ENCODE measurements at places on chromosomes 7 and 10.

GRCh38 chr7:964401-965231 is 10.1 kb upstream of the ADAP1 start:
- no peak for DNase-seq

DNA sequence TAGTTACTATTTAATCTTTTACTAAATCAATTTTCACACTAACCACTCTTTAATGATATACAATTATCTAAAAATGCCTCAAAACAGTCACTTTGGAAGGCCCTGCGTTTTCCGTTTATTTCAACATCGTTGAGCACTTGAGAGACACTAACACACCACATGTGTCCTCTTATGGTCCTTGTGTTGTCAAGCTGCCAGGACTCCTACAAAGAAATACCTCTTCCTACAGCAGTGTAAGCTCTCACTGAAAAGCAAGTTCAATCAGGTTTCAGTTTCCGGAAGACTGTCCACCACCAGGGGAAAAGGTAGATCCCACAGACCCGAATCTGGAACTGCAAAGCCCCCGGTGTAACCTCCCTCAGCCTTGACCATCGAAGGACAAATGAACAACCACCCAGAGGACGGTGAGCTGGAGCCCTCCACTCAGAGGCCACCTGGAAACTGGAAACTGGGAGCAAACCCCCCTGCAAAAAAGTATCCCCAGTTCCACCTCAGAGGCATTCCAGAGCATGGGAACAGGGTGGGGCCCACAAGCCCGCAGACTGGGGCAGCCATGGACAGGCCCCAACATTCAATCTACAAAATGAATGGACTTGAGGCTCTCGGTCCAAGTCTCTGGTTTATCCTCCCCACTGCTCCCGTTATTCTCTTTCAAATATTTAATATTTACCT is 37.6 kb downstream of the KCNH2 start:
- no peak for DNase-seq

DNA sequence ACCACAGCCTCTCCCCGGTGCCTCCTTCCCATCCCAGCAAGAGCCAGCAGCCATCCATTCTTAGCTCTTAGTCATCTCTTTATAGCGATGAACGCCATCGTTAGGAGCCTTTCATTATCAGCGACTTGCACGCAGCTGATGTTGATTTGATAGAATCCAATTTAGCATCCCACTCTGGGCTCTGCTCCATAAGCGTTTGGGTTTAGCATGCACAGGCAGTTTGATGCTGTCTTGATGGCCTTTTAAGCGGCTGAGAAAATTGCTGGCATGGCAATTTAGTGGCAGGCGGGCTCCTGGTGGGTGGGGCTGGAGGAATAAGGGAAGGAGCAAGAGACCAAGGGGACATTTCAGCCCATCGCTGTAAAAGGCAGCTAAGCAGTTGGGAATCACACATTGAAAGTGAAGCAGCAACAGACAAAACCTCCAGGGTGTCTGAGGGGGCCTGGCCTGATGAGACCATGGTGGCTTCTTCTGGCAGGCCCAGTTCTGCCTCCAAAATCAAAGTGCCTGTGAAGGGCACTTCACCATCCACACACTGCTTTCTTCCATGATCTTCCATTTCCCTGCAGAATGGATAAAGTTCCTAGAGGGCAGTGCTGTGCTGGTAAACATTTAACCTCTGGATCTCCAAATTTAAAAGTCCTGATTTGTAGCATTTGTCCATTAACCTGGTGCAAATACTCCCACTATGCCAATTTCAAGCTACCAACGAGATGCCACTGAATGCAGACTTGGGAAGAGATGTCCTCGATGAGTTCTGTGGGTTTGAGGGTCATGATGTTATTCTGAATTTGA is 107.8 kb upstream of the PLXNA4 start:
- DNase-seq = no peak

GRCh38 chr10:129662426-129662825 is 195.4 kb downstream of the MGMT start:
- no peak for DNase-seq

GRCh38 chr10:103120546-103120945 is 72.5 kb downstream of the NT5C2 start:
- DNase-seq = no peak

- DNase-seq = no peak
These were observed 29.4 kb upstream of the NMT2 start for GRCh38 chr10:15197911-15198310.

DNA sequence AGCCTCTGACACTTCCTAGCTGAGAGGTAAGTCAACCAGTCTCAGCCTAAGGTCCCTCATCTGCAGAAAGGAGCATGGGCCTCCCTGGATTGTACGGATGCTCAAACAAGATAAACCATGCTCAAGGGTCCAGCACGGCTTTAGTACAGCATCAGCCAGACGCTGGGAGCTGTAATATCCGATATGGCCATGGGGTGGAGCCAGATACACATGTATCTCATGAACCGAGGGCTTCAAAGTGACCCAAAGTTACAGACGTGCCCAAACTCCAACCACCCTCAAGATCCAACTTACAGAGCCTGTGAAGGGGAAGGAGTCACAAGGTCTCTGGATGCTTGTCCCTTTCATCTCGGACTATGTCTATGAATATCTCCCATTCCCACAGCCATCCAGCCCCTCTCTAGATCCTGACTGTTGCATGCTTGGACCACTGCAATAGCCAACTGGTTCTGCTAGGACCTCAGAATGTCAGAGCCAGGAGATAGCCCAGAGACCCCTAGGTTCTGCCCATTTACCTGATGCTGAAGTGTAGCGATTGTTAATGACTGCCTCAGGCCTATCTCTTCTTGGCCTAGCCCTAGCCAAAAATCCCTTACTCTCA is 142.4 kb downstream of the SH3PXD2A start:
- peak; percentile 82 for DNase-seq

DNA sequence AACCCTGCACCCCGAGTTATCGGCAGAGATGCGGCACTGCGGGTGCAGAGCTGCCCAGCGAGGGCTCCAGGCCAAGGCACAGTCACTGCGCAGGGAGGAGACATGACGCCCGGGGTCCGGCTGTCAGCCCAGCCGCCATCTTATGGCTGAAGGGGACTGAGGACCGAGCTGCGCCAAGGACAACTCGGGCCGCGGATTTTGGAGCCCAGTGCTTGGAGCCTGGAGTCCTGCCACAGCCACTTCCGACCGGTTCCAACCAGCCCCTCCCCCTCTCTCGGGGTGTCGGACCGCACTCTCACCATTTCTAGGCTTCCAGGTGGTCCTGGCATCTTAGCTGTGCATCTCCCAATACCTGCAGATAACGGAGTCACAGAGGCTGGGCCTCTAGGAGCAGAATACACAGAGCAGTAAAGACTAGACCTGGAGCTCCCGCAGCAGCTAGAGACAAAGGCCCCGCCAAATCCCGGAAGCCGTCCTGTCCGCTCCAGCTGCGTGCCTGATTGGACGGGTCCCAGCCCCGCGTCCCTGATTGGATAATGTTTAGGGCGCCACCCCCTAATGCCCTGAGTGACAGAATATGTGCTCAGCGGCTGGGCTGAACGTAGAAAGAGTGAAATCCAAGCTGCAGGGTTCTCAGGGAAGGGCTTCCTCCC is at the start of gene ZNF680:
TSS of gene ZNF680 (minus strand) at position 446 of the 653 bp plus-strand sequence. CDS start at position 329, 117 bp downstream.
- peak; percentile 87 for DNase-seq

Data from T-cell (primary cell).